ENCODE measurements at places on chromosomes 3 and 15.
A peak's percentile ranks its signal among the peaks of the same experiment; 100 is the strongest.

GRCh38 chr3:1843111-1843510 is 255.6 kb upstream of the CNTN4 start:
- DNase-seq: no peak

DNA sequence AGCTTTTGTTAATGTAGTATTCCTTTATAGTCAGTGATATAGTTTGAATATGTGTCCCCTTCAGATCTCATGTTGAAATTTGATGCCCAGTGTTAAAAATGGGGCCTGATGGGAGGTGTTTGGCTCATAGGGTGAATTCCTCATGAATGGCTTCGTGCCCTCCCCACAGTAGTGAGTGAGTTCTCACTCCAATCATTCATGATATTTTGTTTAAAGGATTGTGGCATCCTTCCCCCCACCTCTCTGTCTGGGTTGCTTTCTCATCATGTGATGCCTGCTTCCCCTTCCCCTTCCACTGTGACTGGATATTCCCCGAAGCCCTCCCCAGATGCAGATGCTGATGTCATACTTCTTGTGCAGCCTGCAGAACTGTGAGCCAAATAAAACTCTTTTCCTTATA is 649.8 kb upstream of the NR2F2 start:
- DNase-seq: no peak

DNA sequence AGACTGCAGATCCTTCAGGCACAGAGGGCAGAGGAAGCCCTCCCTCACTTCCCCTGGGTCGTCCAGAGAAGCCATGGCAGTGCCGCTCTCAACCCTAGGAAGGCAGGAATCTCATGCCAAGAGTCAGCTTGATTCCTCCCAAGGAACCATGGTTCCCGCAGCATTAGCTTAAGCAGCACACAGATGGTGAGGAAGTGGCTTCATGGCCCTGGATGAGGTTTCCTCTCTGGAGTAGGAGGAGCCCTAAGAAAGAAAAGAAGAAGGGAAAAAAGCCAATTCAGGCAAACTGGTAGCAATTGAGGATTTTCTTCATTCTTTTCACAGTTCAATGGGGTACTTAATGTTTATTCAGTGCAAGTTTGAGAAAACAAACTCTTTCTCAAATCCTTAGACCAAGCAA is 2.9 kb downstream of the RBSN start:
- DNase-seq: no peak

GRCh38 chr3:108862865-108863798 is 40.5 kb downstream of the TRAT1 start:
- no peak for DNase-seq

DNA sequence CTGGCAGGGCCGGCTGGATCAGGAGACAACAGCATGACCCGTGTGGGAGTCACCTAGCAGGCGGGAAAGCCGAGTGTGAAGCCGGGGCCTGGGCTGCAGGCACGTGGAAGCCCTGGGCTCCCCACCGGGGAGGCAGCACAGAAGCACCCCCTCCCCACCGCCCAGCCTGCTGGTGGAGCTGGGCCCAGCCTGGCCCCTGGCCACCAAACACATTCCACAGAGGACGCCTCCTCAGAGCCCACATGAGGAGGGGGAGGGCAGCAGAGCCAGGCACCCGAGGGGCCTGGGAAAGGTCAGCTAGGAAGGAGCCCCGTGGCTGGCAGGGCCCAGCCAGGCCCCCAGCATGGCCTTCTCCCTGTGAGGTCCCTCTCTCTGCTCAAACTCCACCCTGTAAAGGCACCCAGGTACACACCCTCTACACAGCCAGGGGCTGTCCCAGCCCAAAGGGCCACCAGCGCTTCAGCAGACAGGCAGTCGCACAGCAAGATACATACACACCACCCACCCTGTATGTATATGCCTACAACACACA is 4.5 kb downstream of the PLXNB1 start:
- DNase-seq: no peak

DNA sequence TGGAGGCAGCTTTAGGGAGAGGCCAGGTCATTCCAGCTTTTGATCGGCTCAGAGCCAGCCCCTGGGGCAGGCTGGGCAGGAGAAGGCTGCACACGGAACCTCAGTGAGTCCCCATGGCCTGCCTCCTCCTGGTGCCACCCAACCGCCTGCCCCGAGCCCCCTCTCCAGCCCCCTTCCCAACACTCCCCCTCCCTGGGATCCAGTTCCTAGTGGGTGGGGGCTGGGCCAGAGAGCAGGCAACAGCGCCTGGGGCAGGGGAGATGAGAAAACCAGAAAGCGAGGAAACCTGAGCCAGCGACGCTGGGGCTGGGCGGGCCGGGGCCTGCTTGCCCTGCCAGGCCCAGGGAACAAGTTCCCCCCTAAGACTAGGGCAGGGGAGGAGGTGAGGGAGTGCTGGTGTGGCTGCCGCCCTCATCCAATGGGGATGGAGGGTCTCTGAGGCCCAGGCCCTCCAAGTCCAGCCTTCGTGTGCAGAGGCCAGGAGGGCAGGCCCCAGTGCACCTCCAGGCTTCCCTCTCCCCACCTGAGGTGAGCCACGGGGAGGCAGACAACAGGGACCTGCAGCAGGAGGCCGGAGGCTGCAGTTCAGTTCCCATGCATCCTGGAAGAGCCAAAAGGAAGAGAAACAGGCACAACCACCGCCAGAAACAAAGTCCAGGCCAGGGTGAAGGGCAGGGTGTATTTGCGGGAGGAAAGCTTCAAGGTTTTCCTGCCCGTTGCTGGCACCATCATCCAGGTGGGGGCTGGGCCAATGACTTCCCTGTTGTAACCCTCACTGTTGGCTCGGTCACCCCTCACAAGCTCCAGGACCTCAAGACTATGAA is 4.0 kb upstream of the SEMA3F start:
- DNase-seq: no peak

GRCh38 chr3:191702121-191702520 is 241.2 kb downstream of the PYDC2 start:
- DNase-seq: no peak

DNA sequence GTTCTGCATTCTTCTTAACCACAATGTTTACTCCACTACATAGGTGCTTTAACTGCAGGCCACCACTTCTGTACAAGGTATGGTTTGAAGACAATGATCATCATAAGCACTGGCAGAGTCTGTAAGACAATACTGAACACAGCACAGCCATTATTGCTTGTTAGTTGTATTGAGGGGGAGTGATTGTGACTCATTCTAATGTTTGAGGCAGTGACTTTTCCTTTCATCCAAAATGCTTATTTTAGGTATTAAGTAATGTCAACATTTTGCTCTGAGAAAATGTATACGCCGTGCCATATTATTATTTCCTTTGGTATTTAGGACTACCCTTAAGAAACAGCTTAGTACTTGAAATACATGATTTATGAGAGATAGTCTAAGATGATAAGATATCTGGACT is 618.2 kb upstream of the ZNF717 start:
- DNase-seq: no peak

DNA sequence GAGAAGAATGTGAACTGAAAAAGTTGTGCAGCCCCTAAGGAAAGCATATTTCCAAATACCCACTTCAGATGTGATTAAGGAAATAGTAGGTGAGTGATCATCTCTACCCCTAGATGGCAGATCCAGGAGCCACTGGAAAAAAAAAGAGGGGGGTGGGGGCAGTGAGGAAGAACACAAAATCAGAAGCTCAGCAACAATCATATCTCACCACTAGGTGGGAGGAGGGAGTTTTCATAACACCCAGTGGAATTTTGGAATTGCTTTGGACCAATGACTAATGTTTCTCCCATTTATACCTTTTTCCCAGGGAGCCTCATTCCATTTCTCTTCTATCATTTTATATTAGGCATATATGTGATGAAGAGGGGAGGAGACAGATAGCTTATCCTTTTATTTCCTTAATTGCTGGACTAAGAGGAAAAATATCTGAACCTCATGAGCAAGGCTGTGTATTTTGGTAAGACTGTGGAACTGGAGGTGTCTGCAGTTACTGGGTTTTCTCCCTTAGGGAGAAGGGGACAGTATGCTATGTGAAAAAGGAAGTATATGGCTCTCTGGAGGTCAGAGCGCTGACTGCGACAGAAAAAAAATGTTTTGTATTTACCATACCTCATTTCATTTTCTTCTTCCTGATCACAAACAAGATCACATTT is 363.4 kb downstream of the GAP43 start:
- DNase-seq: no peak

DNA sequence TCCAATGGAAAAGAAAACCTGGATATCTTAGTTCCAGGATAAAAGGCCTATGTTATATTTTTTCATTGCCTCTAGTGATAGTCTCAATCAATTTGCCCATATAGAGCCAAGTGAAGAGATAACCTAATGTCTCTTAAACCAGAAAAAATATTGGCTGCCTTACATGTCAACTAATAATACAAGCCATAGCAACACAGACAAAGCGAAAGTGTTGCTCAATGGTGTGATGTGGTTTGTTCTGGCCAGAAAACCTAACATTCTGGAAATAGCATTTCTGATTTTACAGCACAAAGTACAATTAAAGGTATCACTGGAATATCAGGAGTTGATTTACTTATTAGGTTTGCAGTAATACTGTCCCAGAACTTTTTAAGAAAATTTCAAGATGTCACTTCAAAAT is 101.5 kb downstream of the ATP8B4 start:
- DNase-seq: no peak

DNA sequence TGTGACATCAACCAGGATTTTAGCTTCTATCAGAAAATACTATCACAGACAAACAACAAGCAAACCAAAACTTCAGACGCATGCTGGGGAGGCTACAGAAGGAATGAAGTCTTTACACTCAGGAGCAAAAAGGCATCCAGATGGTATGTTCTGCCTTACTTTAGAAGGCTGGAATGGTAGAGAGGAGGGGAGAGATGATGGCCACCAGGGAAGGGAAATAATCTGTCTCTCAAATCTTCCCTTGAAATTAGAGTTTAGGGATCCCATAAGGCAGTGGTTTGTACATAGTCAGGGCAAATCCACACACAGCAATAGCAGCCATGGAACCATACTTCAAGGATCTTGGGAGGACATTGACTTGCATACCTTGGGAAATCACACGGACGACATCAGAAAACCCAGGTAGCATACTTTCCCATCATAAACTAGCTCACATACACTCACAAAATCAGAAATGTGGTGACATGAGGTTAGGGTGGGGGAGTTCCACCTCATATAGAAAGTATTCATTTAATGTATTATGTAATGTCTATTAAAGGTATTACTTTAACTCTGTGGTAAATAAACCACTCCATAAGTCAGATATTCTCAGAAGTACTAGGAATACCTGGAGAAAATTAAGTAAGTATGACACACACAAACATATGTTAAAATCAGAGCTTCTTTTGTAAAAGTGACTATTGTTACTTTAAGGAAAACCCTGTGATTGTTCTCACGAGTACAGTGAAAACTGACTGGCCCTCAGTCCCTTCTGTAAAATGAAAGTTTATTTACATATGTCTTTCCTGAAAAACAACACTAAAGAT is 9.4 kb downstream of the BTLA start:
- DNase-seq: no peak

DNA sequence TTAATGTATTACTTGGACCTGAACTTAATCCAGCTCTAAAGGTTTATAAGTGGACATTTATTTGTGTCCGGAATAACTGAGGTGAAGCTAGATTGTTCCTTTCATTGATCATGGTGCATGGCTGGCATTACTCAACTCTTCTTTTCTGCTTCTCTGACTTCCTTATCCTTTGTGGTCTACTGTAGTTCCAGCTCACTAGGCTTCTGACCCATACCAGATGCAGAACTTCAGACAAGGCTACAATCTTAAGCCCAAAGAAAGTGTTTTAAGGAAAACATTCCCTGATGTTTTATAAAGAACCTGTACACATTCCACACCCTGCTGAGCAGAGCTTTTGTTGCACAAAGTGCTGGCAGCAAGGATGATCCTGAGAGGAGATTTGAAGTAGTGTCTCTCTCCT is 250.8 kb upstream of the TGFBR2 start:
- DNase-seq: no peak

DNA sequence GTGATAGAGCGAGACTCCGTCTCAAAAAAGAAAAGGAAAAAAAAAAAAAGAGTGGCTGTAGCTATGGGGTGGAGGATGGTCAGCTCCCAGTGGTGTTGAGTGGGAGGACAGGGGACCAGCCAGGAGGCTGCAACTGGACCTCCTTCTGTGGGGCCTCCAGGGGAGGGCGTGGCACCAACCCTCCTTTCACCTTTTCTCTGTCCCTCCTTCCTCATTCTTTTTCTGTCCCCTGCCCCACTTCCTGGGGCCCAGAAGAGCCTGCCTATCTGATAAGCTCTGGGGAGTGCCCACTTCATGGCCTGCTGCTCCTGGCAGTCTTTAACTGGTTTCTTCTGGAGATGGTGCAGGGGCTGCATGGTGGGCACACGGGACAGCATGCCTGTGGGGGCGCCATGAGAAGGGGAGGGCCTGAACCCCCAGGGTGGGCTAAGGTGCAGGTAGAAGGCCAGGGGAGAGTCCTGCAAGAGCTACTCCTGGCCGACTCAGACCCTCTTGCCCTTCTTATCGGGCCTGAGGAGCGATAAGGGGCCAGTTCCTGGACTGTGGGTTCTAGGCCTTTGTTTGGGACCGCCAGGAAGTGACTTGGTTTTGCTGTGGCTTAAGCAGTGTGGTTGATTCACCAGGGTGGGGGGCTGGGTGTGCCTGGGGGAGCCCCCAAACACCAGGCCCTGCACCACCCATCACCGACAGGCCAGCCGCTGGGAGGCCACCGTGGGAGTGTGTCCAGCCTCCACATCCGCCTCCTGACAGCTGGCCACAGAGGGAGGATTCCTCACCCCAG is 49.4 kb upstream of the FLNB start:
- DNase-seq: peak; percentile 40

DNA sequence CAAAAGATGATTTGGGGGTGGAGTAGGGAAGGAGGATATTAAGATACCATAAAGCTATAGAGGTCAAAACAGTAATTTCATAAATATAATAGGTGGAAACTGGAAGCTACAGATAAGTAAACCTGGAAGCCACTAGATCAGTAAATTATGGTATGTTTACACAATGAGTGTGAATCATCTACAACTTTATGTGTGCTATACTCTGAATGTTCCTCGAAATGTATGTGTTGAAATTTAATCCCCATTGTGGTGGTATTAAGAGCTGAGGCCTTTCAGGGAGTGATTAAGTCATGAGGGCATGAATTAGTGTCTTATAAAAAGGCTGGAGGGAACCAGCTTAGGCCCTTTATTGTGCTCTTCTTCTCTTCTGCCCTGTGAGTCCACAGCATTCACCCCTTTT is 25.2 kb downstream of the EOMES start:
- DNase-seq: no peak

GRCh38 chr15:45314960-45315359 is 62.9 kb downstream of the SLC28A2 start:
- no peak for DNase-seq

- DNase-seq: no peak
These were observed 255.0 kb downstream of the CLSTN2 start for GRCh38 chr3:140189976-140190375.

DNA sequence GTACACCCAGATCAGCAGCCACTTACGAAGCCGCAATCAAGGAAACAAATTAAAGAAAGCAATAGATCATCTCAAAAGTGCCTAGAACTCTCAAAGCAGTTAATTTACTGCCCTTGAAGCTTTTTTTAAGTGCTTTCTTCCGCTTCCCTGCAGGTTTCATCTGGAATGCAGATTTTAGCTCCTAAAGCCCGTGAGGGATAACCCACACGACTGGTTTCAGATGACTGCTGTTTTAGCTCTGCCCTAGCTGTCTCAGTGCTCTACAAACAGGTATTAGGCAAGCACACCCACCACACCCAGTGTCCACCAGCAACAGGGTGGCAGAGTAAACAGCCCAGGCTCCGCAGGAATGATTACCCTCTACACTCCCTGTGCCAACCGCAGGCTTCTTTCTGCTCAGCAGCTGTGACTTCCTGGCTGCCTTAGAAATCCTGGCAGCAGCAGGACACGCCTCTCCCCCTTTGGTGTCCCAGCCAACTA is 126.0 kb downstream of the FMN1 start:
- no peak for DNase-seq

Measured in GM10248 (cell line).